ENCODE measurements at places on chromosomes 11 and 22. TPM values are rescaled to one million over a fixed set of nuclear protein-coding genes. Genes with fewer than 3 reads are reported as not detected.

GRCh38 chr11:2213384-2213842 lies 41.8 kb upstream of the TH start:
- no peak for DNase-seq

DNA sequence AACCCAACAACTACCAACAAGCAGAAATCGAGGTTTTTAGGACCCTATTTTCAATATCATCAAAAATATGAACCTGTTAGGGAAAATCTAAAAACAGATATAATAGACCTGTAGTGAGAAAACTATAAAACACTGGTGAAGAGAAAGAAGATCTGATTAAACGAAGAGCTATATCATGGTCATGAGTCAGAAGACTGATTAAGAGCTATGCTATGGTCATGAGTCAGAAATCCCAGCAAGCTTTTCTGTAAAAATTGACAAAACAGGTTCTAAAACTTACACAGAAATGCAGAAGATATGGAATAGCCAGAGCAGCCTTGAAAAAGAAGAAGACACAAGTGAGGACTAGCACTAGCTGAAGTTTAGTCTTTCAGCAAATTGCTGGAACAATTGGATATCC lies 345.0 kb downstream of the TBC1D22A start:
- DNase-seq, result peak; percentile 69

KCTD21 gene
- 3.3 TPM for total RNA-seq

APOL4 gene
- 0.10 TPM for total RNA-seq

AIFM3 gene
- total RNA-seq, result 0.47 TPM

CCDC90B gene
- total RNA-seq, result 71.1 TPM

GRCh38 chr11:70397336-70397982 lies 870 bp upstream of the CTTN start:
- DNase-seq, result no peak

ART5 gene
- total RNA-seq, result not detected

DNA sequence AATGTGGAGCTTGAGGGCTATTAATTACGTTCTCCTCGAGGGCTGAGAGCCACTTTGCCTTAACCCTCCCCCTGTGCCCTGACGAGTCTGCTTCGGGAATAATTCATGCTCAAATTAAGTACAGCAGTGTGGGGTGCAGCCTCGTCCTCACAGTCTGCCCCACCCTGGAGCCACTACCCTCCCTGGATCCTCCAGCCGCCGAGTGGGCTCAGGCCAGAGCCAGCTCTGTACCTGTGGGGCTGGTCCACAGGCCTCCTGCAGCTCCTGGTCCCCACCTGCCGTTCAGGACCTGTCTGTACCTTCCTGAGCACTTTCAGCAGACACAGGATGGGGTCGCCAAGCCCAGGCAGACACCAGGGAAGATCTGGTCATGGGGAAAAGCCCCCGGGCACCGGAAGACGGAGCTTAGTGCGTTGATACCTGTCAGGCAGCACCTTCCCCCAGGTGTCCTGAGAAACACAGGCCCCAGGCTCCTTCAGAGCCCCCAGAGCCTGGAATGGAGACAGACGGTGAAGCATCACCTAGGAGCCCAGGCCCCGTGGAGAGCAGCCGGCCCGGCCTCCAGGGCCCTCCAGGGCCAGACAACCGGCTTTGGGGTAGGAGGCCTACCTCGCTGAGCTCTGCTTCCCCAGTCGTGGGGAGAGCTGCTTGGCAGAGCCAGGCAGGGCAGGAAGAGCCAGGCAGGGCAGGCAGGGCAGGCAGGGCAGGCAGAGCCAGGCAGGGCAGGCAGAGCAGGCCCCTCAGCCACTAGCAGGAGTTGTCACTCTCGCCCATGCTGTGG lies 9.7 kb downstream of the TSPAN32 start:
- DNase-seq, result no peak

ZNF214 gene
- 1.4 TPM for total RNA-seq

GRCh38 chr11:45518833-45519535 lies 146.4 kb downstream of the CHST1 start:
- no peak for DNase-seq

- DNase-seq, result no peak
These were observed 12.5 kb downstream of the CEP57 start for GRCh38 chr11:95802806-95803205.

- DNase-seq, result no peak
These were observed 107.1 kb upstream of the DDI1 start for GRCh38 chr11:103929170-103929903.

DNA sequence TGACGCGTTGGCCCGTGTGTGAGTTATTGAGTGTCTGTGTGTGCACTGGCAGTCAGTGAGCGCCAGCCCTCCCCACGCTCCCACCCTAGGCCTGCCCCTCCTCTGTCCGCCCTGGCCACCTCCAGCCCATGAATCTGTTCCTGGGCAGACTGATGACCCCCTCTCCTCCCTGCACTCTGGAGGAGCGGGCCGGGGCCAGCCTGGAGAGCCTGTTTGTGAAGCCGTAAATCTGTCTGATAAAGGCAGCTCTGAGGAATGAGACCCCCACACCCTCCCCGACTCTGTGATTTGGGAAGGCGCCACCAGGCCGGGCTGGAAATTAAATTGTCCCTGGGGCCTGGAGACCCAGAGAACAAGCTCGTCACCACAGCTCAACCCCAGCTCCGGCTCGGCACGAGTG lies 8.6 kb downstream of the TSSC4 start:
- no peak for DNase-seq

DNA sequence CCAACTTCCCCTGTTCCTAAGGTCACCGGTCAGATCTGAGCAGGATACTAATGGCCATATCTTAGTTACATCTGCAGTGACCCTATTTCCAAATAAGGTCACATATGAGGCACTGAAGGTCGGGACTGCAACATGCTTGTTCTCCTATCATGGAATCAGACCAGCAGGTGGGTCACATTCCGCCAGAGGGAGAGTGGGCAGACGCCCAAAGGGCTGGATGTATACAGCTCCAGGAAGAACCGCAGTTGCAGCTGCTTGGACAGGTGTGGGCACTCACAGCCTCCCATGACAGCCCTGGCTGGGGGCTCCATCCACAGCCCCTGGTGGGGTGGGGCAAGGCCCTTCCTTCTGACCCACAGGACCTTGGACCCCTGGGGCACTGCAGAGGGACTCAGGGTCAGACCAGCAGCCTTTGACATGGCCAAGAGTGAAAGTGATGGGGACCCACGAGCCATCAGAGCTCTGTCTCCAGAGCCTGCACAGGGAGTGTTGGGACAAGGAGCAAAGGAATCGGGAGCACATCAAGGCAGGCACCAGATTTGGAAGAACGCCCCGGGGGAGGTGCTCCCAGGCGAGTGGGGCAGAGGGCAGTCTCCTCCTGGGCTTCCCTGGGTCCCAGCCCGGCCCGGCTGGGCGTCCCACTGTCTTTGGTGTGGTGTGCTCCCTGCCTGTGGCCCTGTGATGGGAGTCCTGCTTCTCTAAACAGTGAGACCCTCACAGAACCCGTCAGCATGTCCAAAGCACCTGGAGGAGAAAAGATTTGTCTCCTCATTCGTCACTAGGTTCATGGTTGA lies 13.3 kb upstream of the CD81 start:
- DNase-seq, result no peak

CD3D gene
- total RNA-seq, result not detected

DNA sequence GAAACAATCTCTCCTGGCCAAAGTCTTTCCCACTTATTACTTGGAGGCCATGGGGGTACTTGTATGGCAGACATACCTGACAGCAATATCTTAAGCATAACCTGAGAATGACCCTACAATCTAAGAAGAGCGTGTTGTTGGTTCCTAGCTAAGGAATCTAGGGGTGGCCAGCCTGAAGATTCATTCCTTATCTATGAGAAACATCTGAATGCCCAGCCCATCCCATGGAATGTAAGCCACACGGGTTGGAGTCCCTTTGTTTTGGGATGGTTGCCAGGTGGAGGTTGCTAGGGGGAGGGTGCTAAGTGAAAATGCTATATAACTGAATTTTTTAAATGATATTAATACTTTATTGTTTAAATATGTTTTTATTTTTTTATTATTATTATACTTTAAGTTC lies 725.0 kb downstream of the ETS1 start:
- peak; percentile 91 for DNase-seq

- DNase-seq, result peak; percentile 61
These were observed 222.3 kb downstream of the ETS1 start for GRCh38 chr11:128365044-128365443.

OR5L1 gene
- total RNA-seq, result not detected

C11orf91 gene
- total RNA-seq, result not detected

GRCh38 chr22:23232094-23232905 lies 52.0 kb downstream of the BCR start:
- DNase-seq, result no peak

BIK gene
- 1.1 TPM for total RNA-seq

OR4A16 gene
- not detected for total RNA-seq

KRTAP5-8 gene
- not detected for total RNA-seq

DNA sequence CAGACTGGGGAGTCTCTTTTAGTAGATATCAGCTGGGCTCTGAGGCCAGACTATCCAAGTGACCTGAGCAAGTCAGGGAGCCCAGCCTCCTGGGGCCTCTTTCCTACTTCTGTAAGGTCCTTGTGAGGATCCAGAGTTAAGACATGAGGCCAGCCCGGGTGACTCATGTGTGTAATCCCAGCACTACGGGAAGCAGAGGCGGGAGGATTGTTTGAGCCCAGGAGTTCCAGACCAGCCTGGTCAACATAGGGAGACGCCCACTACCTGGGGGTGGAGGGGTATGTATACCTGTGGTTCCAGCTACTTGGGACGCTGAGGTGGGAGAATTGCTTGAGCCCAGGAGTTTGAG lies 36.9 kb upstream of the POLA2 start:
- peak; percentile 75 for DNase-seq

DNA sequence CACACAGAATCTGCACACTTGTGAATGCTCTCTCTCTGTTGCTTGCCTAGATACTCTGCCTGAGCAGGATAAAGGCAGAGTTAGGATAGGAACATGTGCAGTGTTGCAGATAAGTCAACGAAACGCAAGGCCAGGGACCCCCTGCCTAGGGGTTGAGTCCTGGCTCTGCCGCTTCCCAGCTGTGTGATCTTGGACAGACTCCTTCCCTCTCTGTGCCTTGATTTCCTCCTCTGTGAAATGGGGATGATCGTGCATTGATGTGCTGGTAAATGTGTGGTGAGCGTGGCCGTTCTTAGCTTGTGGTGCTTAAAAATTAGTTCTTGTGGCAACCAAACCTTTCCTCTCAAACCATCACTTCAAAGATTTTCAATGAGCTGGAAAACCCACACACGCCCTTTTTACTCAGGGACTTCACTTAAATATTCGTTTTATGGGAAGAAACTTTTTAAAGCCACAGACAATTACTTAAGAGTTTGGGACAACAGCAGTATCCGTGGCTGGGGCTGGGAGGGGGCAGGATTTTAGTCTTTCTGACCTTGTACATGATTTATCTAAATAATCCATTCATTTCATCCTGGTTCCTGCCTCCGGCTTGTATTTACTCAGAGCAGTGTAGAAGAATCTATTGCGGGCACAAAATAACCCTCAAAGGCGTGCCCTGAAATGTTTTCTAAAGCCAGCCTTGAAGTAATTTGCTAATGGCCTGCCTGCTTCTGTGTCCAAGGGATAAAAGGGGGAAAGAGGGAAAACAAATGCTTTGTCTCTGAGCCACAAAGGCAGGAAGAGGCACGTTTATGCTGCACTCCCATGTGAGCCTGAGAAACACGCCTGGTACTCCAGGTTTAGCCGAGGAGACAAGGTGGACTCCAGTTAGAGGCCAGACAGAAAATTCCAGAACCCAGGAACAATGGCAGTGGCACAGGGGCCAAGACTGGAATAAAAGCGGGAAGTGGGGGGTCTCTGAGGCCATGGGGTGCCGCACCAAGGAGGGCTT lies 85.0 kb upstream of the CRYBB3 start:
- DNase-seq, result no peak

SLC29A2 gene
- total RNA-seq, result 6.1 TPM

HEPN1 gene
- not detected for total RNA-seq

DNA sequence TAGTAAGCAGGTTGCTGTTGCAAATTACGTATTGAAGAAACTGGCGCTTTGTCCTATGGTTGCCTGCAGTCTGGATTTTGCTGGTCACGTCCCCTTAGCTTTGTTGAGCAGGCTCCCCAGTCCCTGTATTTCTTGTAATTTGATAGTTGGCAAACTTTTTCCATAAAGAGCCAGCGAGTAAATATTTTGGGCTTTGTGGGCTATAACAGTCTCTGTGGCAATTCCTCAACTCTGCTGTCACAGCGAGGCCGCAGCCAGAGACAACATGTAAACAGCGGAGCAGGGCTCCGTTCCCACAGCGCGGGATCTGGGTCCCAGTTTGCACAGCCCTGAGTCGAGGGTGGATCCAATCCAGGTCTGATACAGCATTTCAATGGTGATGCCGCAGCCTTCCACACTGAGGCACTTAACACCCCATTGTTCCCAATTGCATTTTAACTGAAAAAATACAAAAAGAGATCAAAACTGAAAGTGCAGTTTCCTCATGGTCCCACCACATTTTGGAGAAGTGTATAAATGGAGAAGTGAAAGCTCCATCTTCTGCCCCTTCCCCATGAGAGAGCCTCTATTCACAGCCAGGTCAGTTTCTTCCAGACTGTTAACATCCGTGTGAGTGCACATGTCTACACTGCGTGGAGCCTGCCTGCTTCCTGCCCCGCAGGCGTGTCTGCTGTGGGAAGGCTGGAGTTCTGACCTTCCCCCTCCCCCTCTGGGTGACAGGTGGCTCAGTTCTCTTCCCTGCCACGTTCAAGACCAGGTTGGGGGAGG lies 89.1 kb downstream of the RPS6KA4 start:
- DNase-seq, result peak; percentile 69

DNA sequence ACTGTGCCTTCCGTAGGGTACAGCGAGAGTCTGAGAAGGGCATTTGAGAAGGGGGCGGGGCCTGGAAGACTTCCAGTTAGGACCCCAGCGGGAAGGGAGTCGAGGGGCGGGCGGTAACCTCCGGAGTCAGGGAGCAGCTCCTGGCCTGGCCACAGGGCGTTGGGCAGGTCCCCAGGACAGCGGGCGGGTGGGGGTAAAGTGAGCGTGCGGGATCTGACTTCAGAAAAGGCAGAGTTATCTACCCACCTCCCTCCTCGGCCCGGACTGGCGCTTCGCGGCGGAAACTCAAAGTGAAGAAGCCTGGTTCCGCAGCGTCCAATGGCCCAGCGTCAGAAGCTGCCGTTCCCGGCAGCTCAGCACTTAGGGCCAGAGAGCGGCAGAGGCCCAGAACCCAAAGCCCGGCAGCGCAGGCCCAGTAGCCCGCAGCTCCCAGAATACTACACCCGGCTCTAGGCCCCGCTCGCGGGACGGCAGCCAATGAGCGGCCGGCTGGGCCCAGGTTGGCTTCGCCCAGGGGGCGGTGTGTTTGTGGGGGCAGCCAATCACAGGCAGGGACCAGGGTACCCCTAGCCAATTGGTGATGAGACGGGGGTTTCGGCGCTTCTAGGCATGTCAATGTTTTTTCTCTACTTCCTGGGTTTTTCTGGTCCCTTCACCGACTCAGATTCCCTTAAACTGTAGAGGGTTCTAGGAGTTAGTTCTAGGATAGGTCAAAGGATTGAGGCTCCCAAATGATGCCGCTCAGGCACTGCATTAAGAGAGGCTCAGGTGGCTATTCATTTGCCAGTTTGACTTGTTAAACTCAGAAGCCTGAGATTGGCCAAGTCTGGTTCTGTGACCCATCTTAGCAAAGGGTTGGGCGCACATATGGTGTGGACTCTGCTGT lies at the start of gene TRIM68:
Gene TRIM68, minus strand, starts transcription at position 451 of the 886 bp plus-strand sequence. CDS start 2,727 bp downstream, outside the sequence.
- peak; percentile 97 for DNase-seq

TP53I11 gene
- 64.2 TPM for total RNA-seq
